ENCODE measurements at places on chromosomes 12 and 14.

GRCh38 chr14:59398841-59399240 lies 66.3 kb downstream of the GPR135 start:
- no peak for DNase-seq

DNA sequence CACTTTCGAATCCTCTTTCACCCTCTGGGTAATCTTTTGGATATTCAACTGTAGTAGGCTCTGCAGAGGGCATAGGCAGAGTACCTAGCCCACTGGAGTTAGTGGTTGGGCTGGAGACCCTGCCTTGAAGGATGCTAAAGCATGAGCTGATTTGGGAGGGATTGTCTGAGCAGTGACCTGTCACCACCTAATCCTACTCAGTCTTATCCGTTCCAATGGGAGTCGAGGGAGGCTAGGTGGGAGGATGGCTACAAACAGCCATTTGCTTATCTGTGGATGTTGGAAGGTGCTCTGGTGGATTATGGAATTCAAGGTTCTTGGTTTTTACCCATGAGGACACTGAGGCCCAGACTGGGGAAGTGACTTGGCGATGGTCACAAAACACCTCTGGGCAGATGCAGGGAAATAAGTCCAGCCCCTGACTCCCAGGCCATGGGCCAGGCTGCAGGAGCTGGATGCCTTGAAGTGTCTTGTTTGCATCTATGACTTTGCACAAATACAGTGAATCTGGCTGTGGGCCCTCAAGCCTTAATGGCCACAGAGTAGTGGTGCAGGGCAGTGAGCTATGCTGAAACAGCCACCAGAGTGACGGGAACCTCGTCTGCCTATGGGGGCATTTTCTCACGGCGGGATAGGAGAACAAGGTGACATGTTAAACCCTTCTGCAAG lies 3.7 kb downstream of the KMT5A start:
- no peak for DNase-seq

DNA sequence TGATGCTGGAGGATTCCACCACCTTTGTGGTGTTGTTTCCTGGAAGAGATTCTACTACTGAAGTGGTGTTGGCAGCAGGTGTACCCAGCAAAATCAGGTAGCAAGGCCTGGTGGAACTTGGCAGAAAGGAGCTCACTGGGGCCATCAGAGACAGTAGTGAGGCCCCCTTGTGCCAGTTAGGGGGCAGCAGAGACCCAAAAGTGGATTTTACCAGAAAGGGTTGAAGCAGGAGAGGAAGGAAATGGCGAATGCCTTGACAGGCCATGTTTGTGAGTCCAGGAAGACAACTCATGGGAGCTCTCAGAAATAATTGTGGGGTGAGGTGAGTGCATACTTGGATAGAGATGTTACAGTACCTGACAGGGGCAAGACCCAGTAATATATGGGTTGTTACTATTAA lies 137.7 kb upstream of the FGD4 start:
- no peak for DNase-seq

DNA sequence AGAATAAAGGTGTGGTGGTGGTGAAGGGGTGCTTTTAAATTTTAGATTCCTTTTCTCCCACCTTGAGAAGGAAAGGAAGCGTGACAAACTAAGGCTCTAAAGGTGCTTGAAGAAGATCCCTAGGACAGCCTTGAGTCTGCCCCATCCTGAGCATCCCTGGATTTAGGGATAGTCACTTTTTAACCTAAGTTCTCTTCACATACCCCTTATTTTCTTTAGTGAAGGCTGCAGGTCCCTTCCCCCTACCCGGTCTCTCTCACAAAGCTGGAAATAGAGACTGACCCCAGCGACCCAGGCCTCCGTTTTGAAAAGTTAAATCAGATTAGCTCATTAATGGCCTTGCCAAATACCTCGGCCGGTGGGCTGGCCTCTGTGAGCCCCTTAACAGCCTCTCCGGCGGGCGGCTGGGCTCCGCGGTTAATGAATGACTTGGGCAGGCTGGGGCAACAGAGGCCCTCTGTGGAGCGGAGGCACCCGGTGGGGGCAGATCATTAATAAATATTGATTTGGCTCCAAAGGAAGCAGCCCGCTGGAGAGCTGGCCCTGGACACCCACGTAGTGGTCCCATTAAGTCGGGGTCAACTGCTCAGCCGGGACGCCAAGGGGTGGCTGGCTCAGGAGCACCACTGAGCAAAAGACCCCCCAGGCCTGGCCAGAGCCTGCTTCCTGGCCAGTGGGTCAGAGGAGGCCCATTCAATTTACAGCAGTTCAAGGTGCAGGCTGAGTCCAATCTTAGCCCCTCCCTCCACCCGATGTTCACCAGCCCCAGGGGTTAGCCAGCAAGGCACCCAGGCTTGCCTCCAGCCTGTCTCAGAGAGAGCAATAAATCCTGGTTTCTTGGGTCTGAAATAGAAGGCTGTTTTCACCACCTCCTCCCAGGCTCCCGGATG lies 31.8 kb downstream of the PAH start:
- no peak for DNase-seq

DNA sequence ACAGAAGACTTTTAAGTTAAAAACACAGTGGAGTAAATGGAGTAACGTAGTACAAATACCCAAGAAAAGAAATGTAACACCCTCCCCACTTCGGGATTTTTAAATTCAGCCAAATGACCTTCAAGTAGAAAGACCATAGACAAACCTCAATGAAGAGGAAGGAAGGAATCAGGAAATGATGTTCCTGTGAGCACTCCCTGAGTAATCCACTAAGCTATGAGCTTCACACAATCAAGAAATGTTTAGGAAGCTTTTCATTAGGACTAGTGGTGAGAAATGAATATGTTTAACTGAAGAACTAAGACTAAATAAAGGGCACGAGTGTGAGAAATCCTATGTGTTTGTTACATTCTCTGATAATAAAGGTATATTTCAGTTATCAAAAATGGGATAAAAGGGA lies 10.1 kb downstream of the TCL1A start:
- DNase-seq, result no peak

GRCh38 chr12:19792028-19792427 lies 352.7 kb downstream of the AEBP2 start:
- no peak for DNase-seq

DNA sequence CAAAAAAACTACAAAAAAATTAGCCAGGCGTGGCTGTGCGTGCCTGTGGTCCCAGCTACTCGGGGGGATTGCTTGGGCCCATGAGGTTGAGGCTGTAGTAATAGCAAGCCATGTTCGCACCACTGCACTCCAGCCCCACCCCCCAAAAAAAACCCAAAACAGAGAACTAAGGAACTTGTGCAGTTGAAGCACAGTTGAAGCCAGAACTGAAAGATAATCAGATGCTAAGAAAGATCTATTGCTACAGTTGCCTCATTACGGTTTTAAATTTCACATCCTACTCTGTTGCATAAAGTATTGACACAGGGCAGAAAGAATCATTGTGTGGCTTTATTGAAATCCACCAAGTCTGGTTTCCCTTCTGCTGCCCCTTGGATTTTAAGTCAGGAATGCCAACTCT lies 3.8 kb downstream of the CS start:
- no peak for DNase-seq

- DNase-seq, result no peak
Observed at GRCh38 chr14:23984891-23985602, 3.7 kb upstream of the DHRS4L2 start.

- DNase-seq, result no peak
Observed at GRCh38 chr12:26748741-26749431, 84.1 kb downstream of the ITPR2 start.

GRCh38 chr12:1473418-1473817 lies 121.0 kb downstream of the FBXL14 start:
- peak; percentile 5 for DNase-seq

- DNase-seq, result no peak
Observed at GRCh38 chr12:11240348-11240930, 29.1 kb downstream of the PRB3 start.

- DNase-seq, result no peak
Observed at GRCh38 chr14:103107455-103107854, 12.9 kb downstream of the EXOC3L4 start.

GRCh38 chr14:71651228-71651627 lies 281.0 kb upstream of the RGS6 start:
- DNase-seq, result no peak

DNA sequence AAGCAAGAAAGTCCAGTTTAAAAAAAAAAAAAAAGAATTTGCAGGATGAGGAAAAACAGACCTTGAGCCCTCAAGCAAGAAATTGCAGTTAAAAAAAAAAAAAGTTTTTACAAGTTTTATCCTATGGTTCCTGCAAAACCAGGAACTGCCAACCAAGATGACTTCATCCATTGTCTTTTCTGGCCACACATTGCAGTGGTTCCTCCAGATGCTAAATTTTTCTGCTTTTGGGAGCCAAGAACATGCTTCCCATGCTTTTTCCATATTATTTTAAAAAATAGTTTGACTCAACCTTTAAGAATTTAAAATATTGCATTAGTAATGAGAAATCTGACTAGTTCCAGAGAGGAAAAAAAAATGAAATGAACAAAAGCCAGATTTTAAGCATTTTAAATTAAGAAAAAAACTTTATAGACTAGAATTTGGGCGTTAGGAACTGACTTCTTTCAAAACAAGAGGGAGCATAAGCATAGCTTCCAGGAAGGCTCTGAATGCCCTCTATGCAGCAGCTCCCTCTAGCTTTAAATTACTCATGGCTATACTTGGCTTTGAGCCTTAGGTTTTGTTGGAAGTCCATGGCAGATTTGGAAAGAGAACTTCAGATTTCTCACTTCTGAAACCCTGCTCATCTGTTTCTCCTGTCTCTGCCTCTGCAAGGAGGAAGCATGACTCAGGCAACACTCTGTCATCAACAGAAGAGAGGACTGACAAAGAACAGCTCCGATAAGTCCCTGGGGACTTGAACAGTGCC lies 124.5 kb downstream of the GPR65 start:
- DNase-seq, result no peak

GRCh38 chr14:88995437-88996198 lies 171.2 kb downstream of the TTC8 start:
- DNase-seq, result no peak

GRCh38 chr14:103190741-103191140 lies 67.5 kb downstream of the TNFAIP2 start:
- DNase-seq, result no peak

GRCh38 chr14:53748691-53749090 lies 207.9 kb downstream of the BMP4 start:
- no peak for DNase-seq

DNA sequence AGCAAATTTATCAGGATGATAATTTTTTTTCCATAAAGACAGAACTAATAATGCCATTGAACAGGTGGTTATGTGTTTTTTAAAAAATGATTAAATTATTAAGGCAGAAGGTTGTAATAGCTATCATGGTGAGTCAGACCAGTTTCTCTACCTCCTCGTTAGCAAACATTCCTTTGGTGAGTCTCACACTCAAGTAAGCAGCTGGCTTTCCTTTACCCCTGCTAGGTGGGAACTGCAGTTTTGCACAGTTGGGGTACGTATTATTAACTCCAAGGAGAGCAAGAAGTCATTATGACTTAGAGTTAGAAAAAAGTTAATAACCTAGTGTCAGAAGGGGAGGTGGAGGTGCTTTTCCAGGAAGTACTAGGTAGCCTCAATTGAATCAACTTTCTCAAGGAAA lies 165.3 kb downstream of the SNAPC1 start:
- no peak for DNase-seq

- DNase-seq, result no peak
Observed at GRCh38 chr14:71737760-71738159, 194.5 kb upstream of the RGS6 start.

- DNase-seq, result no peak
Observed at GRCh38 chr14:91363776-91364523, 53.7 kb downstream of the CCDC88C start.

All from activated CD4-positive, alpha-beta T cell treated with anti-CD3 and anti-CD28 coated beads, Interleukin-2, amount 50 U/mL, for 1 hour (primary cell).